ENCODE measurements at places on chromosomes 12 and 14.

GRCh38 chr14:38745861-38746260, 357.2 kb downstream of the SEC23A start:
- no peak for DNase-seq

DNA sequence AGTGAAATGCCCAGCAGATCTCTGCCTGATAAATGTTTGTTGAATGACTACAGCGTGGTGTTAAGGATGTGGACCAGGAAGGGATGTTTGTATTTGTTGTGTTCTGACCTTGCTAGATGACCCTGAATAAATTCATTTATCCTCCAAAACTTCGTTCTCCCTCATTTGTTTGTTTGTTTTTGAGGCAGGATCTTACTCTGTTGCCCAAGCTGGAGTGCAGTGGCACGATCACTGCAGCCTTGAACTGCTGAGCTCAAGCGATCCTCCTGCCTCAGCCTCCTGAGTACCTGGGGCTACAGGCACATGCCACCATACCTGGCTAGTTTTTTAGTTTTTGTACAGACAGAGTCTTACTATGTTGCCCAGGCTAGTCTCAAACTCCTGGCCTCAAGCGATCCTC, 96.7 kb downstream of the TSPAN9 start:
- DNase-seq, result no peak

DNA sequence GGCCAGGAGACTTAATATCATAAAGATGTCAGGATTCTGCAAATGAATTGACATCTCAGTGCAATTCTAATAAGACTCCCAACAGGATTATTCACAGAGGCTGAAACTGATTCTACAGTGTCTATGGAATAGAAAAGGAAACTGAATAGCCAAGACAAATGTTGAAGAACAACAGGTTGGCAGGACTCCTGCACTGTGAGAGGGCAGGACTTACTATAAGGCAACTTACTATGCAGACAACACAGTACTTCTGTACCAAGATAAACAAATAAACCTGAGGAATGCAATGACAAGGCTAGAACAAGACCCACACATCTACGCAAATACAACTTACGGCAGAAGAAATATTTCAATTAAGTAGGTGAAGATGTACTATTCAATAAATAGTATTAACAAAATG, 132.2 kb upstream of the FKBP4 start:
- DNase-seq, result no peak

- no peak for DNase-seq
Measured at GRCh38 chr12:13592063-13592942, 389.1 kb downstream of the GRIN2B start.

DNA sequence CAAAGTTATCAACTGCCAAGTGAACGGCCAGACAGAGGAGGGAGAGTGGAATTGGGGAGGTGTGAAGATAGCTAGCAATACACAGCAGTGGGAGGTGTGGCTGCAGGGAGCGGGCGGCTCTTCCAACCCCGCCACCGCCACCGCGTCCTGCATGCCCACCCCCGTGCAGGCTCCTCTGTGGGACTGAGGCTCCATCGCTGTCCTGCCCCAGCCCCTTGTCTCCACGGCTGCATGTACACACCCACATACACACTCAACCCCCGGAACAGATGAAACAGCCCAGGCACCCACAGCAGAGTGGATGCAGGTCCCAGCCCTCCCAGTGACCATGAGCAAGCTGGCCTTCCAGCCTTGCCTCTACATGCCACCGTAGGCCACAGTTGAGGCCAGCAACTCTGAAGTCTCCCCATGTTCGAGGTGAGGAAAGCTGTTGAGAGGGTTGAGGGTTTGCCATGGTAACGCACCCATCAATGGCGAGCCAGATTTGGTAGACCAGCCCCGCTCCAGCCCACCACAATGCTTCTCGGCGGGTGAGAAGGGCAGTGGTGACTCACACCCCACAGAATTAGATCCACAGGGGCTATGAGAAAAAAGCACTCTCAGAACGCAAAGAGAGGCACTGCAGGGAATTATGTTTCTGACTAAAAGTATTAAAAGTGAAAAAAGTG, 39.3 kb downstream of the PITPNM2 start:
- DNase-seq, result no peak

GRCh38 chr14:22836301-22837113, at the start of gene MMP14:
Gene MMP14, plus strand, starts transcription at chr14:22836585. Its CDS starts 233 bp downstream, at chr14:22836818.
- peak; percentile 49 for DNase-seq

- DNase-seq, result no peak
Measured at GRCh38 chr12:101648195-101648594, 49.2 kb upstream of the CHPT1 start.

DNA sequence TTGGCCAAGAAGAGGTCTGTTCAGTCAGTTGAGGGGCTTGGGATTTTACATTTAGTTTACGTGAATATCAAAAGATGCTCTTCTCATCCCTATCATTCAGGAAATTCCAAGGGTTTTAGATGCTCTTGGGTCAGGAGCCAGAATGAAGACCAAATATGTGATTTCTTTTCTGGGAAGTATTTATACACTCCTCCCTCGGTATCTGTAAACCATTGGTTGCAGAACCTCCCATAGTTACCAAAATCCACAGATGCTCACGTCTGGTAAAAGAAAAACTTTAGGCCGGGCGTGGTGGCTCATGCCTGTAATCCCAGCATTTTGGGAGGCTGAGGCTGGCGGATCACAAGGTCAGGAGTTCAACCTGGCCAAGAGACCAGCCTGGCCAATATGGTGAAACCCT, 75.9 kb downstream of the TNFAIP2 start:
- no peak for DNase-seq

DNA sequence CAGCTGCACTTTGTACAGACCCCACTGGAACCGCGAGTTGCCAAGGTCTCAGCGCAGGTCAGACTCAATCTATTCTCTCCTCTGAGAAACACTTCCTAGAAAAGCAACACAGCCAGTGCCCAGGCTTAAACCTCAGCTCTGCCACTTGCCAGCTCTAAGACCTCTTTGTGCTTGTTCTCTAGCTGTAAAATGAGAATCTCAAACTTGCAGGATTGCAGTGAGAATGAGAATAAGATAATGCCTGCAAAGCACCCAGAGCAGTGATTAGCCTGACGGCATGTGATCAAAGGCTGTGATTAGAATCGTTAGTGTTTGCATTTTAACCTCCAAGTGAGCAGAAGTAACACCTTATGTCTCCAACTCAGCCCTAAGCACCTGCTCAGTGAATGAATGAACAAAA, 21.3 kb downstream of the ANO2 start:
- DNase-seq, result no peak

- DNase-seq, result no peak
Measured at GRCh38 chr14:85599939-85600338, 70.0 kb downstream of the FLRT2 start.

- no peak for DNase-seq
Measured at GRCh38 chr12:6443361-6443983, 1.3 kb upstream of the CD27 start.

GRCh38 chr12:4701395-4702190, 18.6 kb upstream of the GALNT8 start:
- DNase-seq, result no peak

DNA sequence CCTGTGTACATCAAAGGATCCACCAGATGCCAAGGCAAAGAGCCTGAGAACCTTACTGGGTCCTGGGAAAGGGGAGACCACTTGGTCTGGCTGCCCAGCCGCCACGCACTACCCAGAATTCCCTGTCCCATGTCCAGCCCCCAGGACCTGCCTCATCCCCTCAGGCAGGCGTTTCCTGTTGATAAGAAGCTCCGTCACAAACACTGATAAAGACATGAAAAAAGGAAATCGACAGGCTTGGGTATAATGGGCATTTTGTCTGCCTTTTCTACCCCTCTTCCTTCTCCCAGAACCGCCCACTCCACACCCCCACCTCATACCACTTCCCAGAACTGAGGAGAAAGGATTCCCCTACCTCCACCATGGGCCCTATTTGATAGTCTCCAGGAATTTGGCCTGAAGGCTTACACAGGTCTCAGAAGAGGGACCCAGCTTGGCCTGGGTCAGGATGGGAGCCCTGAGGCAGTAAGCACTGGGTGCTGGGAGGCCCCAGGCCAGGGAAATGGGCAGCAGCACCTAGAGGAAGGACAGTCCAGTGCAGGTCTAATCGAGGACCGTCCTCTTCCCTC, 18.8 kb downstream of the ACVRL1 start:
- DNase-seq, result no peak

DNA sequence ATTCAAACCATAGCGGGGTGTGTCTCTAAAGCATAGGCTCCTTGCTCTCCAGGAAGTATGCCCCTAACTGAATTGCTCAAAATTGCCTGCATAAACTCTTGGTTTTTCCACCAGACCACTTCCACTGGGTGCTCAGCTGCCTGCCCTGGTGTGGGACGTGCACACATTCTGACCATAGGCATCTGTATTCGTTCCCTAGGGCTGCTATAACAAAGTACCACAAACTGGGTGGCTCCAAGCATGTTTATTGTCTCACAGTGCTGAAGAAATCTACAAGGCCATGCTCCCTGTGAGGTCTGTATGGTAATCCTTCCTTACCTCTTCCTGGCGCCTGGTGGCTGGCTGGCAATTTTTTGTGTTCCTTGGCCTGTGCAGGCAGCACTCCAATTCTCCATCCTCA, 16.4 kb upstream of the GALNT6 start:
- DNase-seq, result no peak

GRCh38 chr12:106774808-106775524, 484 bp downstream of the RIC8B start:
- peak; percentile 55 for DNase-seq

DNA sequence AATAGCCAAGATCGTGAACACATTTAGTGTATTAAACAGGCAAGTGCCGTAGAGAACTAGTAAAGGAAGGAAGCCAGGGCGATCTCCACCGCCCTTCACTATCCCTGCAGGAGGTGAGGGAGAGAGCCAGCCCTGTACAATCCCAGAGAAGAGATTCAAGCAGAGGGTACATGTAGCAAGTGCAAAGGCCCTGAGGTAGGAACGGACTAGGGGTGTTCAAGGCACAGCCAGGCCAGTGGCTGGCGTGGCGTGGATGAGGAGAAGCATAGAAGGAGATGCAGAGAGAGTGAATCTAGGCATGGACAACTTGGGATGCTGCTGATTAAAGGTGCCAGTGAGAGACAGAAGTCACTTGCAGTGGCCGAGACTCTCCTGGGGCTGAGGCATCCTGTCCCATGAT, 39.1 kb upstream of the ESRRB start:
- DNase-seq, result no peak

- DNase-seq, result no peak
Measured at GRCh38 chr12:52198454-52199215, 6.8 kb upstream of the KRT80 start.

- DNase-seq, result no peak
Measured at GRCh38 chr12:108338915-108339657, at the start of gene CMKLR1. Gene CMKLR1, minus strand, starts transcription at chr12:108339311. Its CDS starts 45,720 bp downstream, at chr12:108293591.

- no peak for DNase-seq
Measured at GRCh38 chr12:54007538-54008259, 1.1 kb upstream of the HOXC8 start.

GRCh38 chr12:29505122-29505521, 7.6 kb upstream of the OVCH1 start:
- no peak for DNase-seq

DNA sequence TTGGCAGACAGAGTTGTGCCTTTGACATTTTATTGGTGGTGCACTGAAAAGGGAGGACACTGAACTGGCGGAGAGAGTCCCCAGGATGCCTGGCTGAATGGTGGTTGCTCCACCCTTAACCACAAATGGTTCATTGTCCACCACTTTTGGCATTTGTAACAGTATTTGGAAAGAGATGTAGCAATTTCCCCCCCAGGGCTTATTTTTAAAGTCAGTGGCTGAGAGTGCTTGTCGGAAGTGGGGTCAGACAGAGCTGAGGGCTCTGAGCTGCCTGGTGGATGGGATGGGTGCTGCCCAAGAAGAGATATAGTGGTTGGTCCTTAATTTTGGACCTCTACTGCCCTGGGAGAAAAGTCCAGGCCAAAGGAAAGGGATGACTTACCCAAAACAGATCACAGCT, 31.5 kb upstream of the FGF6 start:
- DNase-seq, result no peak

- DNase-seq, result no peak
Measured at GRCh38 chr12:109792992-109793391, 40.2 kb downstream of the TRPV4 start.

- DNase-seq, result no peak
Measured at GRCh38 chr12:51845482-51845881, 3.0 kb downstream of the FIGNL2 start.

GRCh38 chr14:59256331-59256730, 67.9 kb downstream of the DAAM1 start:
- DNase-seq, result no peak

DNA sequence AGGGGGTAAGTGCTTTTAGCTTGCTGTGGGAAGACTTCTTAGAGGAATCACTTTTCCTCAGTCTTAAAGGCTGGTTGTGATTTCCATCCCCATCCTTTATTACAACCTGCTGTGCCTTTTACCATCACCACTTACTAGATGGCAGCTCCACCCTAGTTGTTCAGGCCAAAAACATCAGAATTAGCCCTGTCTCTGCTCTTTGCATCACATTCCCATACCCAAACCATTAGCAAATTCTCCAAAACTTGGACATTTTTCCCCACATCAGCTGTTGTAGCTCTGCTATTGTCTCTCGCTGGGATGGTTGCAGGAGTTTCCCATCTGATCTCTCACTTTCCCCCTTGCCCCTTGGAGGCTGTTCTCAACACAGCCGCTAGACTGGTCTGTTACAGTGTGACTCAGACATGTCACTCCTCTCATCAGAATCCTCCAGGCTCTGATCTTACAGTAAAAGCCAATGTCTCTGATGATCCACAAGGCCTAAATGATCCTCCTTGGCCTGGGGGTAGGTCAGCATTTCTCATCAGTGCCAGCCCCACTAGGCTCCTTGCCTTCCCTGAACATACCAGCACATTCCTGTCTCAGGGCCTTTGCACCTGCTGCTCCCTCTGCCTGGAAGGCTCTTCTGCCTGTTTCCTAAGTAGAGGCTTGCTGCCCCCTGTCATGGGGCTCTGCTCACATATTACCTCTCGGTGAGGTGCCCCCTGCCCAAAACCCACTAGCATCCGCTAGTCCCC, 102.5 kb downstream of the BEGAIN start:
- no peak for DNase-seq

GRCh38 chr12:43730283-43730682, 28.3 kb downstream of the PUS7L start:
- DNase-seq, result no peak

- no peak for DNase-seq
Measured at GRCh38 chr12:48379794-48380193, 29.1 kb upstream of the ZNF641 start.

DNA sequence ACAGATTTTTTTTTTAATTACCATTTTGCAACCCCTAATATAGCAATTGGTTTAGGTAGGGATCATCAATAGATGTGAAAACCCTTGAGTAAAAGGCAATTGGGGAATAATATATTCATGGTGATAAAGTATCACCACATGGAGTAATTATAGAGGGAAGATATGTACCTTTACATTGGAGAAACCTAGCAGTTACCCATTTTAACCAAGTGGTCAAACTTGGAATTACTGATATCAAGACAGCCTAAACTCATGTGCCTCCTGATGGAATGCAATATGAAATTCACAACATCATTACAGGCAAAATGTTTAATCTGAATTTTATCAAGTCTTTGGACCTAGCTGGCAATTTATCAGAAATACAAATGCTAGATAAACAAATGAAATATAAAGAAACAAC, 6.7 kb upstream of the SLC10A1 start:
- no peak for DNase-seq

DNA sequence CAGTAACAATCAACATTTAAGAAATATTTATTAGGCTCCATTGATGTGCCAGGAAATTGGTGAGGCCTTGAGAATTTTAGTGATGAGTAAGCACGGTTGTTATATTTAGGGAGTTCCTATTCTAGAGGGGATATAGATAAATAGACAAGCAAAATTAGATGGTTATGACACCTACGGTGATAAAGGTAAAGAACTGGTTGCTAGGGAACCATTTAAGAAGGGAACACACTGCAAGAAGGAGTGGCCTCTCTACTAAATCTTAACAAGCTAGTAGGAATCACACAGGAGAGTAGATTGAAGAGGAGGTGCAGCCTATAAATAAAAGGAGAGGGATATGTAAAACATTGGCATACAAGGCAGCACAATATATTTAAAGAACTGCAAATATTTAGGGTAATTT, 155.2 kb downstream of the LRIG3 start:
- no peak for DNase-seq
